Omental fat pad (tissue), 4 donors: ENCODE measurements at places on chromosomes 3 and 15. TPM values are rescaled to one million over a fixed set of nuclear protein-coding genes. Genes with fewer than 3 reads are reported as not detected.
A peak's percentile ranks its signal among the peaks of the same experiment; 100 is the strongest.

Gene CHP1
- 265 TPM for total RNA-seq

DNA sequence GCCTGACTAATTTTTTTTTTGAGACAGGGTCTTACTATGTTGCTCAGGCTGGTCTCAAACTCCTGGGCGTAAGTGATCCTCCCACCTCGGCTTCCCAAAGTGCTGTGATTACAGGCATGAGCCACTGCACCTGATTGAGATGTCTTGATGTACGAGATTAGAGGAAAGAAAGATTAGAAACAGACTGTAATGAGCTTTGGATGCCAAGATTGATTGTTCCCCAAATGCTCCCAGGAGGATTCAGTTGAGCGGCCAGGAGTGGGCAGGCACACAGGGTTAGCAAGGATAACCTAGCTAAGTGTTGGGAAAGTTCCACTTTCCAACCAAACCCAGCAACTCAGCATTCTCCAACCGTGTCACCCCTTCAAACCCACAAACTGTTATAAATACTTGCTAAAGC, 63.7 kb downstream of the SRGAP3 start:
- DNase-seq = no peak

- no peak for DNase-seq
Measured at GRCh38 chr15:66898656-66899386, 166.6 kb upstream of the SMAD3 start.

GRCh38 chr3:62873761-62874710, 1.2 kb downstream of the CADPS start:
- DNase-seq = no peak

GRCh38 chr15:83306561-83306960, 22.1 kb upstream of the BNC1 start:
- DNase-seq = no peak

Gene CPNE9
- total RNA-seq = not detected

DNA sequence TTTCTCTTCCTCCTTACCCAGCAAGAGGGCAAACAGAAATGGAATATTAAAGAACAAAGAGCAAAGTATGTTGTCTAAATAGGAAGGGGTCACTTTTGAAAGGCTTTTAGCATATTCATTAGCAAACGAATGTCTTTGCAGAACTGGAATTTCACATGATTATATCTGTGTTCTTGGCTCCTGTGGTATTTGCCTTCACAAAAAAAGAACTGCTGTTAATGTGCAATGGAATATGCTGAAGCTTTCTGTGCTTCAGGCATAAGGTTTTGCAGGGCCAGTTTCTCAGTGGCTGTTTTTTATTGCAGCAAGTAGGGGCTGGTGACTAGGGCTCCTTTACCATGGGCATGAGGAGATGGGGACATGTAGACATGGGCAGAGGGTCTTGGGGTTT, 173.4 kb downstream of the USP13 start:
- DNase-seq = no peak

DNA sequence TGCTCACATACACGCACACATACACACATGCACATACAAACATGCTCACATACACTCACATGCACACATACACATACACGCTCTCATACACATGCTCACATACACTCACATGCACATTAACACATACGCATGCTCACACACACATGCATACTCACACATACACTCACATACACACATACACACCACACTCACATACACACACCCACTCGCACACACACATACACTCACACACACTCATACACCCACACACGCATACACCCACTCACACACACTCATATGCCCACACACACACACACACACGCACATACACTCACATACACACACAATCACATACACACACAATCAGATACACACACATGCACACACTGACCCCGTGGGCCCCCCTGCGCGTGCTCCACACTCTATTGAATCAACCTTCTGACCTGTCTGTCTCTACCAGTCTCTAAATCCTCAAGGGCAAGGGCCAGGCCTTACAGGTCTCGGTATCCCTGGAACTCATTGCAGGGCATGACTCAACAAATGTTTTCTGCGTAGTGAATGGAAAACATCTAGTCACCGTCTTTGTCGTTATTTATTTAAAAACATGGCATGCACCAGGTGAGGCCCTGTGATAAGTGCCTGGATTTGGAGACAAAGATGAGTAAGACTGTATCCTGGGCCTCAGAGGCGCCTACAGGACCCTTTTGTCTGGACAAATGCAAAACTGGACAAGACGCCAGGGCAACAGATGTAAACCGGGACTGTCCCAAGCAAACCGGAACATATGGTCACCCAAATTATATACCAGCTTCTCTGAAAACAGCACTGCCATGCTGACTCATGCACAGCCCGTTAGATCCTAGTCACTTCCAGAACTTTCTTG, 41.8 kb downstream of the GRK7 start:
- DNase-seq = no peak

- no peak for DNase-seq
Measured at GRCh38 chr3:43753741-43754715, 63.3 kb downstream of the ABHD5 start.

Gene MYLK
- total RNA-seq = 61.1 TPM

- DNase-seq = no peak
Measured at GRCh38 chr3:112976953-112977352, 2.0 kb upstream of the CD200R1 start.

Gene MOBP
- total RNA-seq = not detected

Gene LRRC2
- 2.0 TPM for total RNA-seq

- DNase-seq = peak; percentile 72
Measured at GRCh38 chr15:73991726-73992593, at the start of gene STOML1. Gene STOML1, minus strand, starts transcription at chr15:73992295. Its CDS starts 72 bp downstream, at chr15:73992223.

- no peak for DNase-seq
Measured at GRCh38 chr3:129398803-129399144, 29.7 kb downstream of the EFCAB12 start.

DNA sequence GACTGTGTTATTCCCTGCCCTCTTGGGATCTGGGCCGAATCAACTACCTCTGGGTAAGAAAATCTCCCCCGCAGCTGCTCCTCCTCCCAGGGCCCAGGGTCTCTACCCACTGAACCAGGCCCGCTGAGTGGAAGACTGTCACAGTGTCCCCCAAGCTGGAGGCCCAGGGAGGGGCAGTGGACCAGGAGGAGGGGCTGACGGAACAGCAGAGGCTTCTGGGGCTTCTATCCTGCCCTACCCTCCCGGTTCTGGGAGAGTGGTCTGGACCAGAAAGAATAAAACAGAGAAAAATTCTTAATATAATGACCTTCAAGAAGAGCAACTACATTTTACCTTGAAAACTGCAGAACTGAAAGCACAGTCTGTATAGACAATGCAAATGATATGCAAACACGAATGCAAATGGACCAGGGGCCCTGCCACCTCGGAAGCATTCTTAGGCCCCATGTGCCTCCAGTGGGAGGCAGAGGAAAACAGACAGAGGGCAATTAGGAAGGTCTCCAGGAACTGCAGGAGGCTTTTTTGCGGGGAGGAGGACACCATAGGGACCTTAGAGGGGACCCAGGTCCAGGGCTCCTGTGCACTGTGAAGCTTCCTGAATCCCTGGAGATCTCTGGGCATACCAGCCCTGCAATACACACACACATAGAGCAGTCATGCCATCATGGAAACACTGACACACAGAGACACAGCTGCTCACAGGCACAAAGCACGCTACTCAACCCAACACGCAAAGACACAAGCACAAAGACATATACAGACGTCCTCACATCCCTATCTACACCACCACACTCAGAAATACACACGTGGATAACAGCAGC, 12.3 kb downstream of the MEGF11 start:
- DNase-seq = no peak

Gene PLOD2
- total RNA-seq = 109 TPM

Gene RPUSD2
- total RNA-seq = 7.8 TPM

- DNase-seq = no peak
Measured at GRCh38 chr15:78083186-78083585, 5.7 kb upstream of the TBC1D2B start.

DNA sequence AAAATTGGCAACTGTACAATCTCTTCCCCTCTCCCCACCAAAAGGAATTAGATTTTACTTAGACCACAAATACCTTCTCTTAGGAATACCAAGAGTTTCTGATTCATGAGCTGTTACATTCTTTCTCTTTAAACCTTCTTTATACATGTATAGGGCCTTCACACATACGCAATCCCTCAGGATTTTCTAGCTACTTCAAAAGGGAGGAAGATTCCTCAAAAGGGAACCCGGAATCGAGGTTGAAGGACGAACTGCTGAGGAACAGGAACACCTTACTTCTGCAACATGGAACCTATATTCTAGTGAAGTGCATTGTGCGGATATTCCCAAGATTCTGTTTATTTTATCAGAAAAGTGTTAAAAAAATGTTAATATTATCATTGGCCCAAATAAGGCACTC, 52.3 kb downstream of the GABRB3 start:
- DNase-seq = no peak

Gene CPEB1
- 1.3 TPM for total RNA-seq

DNA sequence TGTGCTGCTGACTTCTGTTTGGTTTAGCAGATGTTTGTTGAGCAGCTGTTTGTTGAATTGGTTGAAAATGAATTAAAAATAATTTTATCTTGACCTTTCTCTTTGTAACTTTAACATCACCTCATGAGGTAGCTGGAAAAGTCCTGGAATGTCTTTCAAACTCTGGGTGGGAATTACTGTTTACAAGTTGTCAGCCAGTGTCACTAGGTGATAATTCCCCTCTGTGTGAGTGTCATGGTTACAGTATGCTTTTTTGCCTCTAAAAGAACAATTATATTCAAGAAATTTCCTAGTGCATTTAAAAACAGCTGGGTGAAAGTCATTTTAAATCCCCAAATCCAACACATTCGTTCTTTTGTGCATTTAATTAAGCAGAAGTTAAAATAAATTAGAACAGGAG, 113.2 kb downstream of the PTPRG start:
- DNase-seq = no peak

Gene MNS1
- 0.84 TPM for total RNA-seq

DNA sequence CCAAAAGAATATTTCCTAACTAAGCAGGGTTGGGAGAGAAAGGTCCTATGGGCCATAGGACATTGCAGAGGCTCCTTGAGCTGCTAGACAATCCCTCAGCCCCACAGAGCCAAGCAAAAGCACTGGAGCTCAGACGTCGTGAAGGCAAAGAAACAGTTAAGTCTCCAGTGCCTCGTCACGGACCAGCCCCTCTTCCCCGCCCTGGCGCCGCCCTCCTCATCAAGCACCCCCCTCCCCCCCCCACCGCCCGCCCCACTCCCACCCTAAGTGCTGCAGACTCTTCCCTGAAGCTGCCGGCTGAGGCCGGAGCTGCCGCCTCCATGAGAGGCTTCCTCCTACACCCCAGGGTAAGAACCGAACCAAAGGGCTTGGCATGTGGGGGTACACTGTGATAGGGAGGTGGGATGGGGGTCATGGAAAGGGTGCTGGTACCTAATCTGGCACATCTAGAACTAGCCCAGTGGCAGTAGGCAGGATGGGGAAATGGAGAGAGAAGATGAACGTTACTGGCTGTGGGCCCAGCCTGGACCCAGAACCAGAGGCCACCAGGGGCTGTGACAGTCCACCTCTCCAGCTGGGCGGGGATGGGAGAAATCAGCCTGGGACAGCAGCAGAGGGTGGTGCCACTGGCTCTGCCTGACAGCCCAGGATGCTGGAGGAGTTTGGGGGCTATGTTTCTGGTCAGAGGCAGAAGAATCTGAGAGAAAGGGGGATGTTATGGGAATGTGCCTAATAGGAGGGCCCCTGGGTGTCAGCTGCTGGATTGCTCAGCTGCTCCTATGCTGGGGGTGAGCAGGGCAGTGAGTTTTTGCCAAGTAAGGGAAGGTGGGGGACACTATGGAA, at the start of gene MAP1A:
Gene MAP1A (plus strand): TSS at position 255 of the 843 bp plus-strand sequence. CDS start 3,866 bp downstream, outside the sequence.
- no peak for DNase-seq

DNA sequence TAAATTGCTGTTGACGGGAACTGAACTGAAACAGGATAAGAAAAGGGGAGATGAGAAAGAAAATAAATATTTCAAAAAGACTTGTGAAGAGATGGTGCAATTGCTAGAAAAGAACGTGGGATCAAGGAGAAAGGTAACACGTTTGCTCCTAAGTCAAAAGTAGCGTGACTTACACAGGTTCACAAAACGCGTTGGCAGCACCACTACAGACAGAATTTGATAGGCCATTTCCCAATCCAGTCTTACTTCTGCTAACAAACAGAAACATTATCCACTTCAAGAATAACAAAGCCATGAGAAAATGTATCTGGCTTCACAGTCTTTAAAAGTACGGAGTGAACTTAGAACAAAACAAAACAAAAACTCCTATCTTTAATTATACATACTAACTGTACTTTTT, 75.5 kb downstream of the DPH6 start:
- no peak for DNase-seq

- peak; percentile 6 for DNase-seq
Measured at GRCh38 chr15:68209735-68210408, 4.7 kb upstream of the CALML4 start.

- no peak for DNase-seq
Measured at GRCh38 chr3:153165261-153165681, 3.2 kb downstream of the RAP2B start.

GRCh38 chr3:10570196-10570946, 65.0 kb upstream of the ATP2B2 start:
- DNase-seq = peak; percentile 31
